ENCODE measurements at places on chromosomes 2 and 18.

DNA sequence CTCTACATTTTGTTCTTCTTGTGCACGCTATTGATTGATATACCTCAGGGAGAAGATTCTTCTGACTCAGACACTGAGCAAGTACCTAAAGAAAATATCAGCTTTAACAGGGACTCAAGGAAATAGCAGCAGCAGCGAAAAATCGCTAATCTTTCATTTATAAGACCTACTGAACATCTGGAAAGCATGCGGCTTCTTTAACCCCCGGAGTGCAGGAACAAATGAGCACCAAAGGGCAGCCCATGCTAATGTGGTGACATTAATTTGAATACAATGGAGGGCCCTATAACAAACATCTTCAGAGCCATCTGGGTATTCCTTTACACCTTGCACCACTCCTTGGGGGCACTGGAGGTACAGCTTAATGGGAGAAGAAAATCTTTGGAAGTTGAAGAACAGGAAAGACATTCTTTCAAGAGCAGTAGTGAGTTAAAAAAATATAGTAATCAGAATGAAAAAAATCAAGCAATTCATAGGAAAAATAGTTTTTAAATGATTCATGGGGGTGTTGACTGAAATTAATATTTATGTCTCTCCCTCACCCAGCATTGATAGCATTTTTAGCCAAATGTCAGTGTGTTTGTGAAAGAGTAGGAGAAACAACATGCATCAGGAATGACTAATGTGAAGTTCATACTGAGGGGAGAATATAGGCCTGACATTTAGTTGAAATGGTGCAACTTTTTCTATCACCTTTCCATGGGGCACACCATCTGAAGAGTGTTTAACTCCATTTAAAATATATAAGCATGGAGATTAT, 281.7 kb downstream of the HRH4 start:
- no peaks in the 10 kb centered on the region for H3K4me1 ChIP-seq
- no peak overlapping the region for H3K27ac ChIP-seq
- H3K4me3 ChIP-seq: no peak overlapping the region

- DNase-seq: peak; percentile 42
- H3K27ac ChIP-seq: peak overlapping the region; percentile 89
- peaks cover 16% of the 10 kb centered on the region for H3K4me1 ChIP-seq
- H3K27me3 ChIP-seq: no peaks in the 10 kb centered on the region
- H3K36me3 ChIP-seq: peaks cover 9% of the 10 kb centered on the region
Observed at GRCh38 chr2:61017003-61017555, 441 bp upstream of the PEX13 start.

DNA sequence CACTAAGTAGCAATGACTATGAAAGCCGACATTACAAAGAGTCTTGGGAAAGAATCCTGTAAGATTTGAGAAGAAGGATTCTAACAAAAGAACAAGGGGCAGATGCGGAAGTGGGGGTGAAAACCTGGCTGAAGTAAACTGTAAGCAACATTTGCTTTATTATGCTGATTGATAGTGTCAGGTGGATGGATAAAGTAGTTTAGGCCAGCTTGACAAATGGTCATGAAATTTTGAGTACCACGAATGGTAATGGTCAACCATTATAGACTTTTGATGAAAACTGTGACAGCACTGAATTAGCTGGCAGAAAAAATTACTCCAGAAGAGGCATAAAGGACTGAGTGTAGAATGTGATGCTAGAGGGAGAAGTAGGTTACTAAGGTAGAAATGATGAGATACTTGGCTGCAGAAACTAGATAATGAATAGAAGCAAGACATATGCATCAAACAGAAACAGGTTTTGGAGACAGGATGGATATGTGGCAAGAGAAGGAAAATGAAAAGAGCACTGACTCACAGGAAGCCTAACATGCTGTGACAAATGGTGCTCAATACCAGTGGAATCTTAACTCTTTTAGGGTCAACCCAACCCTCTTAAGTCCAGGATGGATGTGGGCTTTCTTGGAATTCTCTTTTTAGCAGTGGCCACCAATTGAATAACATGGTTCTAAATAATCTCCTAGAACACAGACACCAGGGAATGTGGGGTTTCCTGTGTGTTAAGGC, 6.8 kb downstream of the THUMPD2 start:
- H3K36me3 ChIP-seq: peaks cover 14% of the 10 kb centered on the region
- no peaks in the 10 kb centered on the region for H3K27me3 ChIP-seq
- H3K4me1 ChIP-seq: peaks cover 42% of the 10 kb centered on the region
- no peak overlapping the region for H3K4me3 ChIP-seq

DNA sequence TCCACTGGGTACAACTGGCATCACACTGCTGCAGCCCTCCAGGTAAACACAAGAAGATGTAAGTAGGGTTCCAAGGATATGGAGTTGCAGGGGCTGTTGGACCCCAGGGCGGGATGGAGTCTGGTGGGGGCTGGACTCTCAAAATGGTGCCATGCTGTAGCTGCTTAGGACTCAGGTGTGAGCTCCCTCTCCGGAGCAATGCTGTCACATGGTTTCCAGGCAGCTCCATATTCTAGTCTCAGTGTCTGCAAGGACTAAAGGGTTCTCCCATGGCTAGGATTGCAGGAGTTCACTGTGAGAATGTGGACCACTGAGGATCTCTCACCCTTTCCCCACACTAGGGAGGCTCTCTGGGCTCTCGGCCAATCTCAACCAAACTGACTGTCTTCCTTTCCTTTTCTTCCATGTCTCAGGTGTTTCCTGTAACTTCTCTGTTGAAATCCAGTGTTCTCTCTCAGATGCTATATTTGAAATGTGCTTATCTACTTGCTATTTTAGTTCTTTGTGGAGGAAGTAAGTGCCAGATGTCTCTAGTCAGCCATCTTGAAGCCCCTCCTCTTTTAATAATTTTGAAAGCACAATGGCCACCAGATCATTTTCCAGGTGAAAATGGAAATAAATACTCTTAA, 57.6 kb downstream of the CCNT2 start:
- peaks cover 31% of the 10 kb centered on the region for H3K27me3 ChIP-seq
- H3K36me3 ChIP-seq: no peaks in the 10 kb centered on the region
- no peak for DNase-seq
- H3K4me3 ChIP-seq: no peak overlapping the region

- H3K4me1 ChIP-seq: no peaks in the 10 kb centered on the region
- H3K27me3 ChIP-seq: no peaks in the 10 kb centered on the region
- H3K4me3 ChIP-seq: no peak overlapping the region
- H3K27ac ChIP-seq: no peak overlapping the region
- no peak for DNase-seq
Observed at GRCh38 chr18:28040716-28041115, 136.2 kb downstream of the CDH2 start.

GRCh38 chr2:135925571-135925970, 49.3 kb upstream of the MCM6 start:
- no peak overlapping the region for H3K4me3 ChIP-seq
- no peak for DNase-seq
- H3K27ac ChIP-seq: peak overlapping the region; percentile 68
- H3K36me3 ChIP-seq: peaks cover 31% of the 10 kb centered on the region
- H3K4me1 ChIP-seq: no peaks in the 10 kb centered on the region
- no peaks in the 10 kb centered on the region for H3K27me3 ChIP-seq

DNA sequence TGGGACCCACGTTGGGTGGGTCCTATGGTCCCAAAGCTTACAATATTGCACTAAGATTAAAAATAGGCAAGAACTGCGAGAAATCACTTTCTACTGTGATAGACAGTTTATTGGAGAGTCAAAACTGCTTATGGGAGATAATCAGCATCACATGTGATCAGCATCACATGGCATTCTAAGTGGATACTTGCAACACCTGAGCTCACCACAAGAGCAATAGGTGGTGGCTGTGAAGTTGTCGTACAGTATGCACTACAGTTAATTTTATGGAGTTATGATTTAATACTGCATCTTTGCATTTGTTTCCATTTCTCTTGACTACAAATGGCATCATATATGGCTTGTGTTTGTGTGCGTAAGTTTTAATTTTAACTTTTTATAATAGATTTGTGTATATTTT, 11.6 kb downstream of the PNO1 start:
- peaks cover 39% of the 10 kb centered on the region for H3K36me3 ChIP-seq
- no peak for DNase-seq
- no peak overlapping the region for H3K4me3 ChIP-seq
- peaks cover 22% of the 10 kb centered on the region for H3K4me1 ChIP-seq
- H3K27ac ChIP-seq: no peak overlapping the region

DNA sequence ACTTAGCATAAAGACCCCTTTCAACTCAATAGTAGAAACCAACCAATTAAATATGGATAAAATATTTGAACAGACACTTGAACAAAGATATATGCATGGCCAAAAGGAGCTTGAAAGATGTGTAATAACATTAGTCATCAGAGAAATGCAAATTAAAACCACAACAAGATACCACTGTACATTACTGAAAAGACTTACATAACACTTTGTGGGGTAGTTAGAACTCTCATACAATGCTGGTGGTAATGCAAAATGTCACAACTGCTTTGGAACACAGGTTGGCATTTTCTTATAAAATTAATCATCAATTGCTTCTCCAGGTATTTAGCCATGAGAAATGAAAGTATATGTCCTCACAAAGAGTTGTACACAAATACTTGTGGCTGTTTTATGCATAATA, 60.7 kb downstream of the TTC27 start:
- H3K36me3 ChIP-seq: peaks cover 3% of the 10 kb centered on the region
- H3K4me3 ChIP-seq: no peak overlapping the region
- H3K27me3 ChIP-seq: no peaks in the 10 kb centered on the region

DNA sequence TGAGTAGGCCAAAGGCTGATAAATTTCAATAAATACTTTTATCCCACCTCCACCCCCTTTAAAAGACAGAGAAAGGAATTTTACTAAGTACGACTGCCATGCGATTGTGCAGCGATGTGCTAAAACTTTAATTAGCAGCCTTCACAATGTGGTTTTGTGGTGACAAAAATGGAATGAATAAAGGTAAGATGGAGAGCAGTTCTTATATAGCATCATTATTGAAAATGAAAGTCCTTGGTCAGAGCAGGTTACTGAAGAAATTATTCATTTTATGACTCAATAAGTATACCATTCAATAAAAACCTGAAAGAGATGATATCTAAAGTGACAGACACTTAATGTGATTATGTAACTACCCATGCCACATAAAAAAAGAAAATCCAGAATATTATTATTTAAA, 33.2 kb upstream of the MTIF2 start:
- H3K27ac ChIP-seq: no peak overlapping the region
- DNase-seq: no peak
- H3K36me3 ChIP-seq: peaks cover 7% of the 10 kb centered on the region
- H3K4me3 ChIP-seq: no peak overlapping the region
- no peaks in the 10 kb centered on the region for H3K27me3 ChIP-seq

- H3K27me3 ChIP-seq: no peaks in the 10 kb centered on the region
- no peak for DNase-seq
- H3K36me3 ChIP-seq: no peaks in the 10 kb centered on the region
- H3K4me1 ChIP-seq: no peaks in the 10 kb centered on the region
Observed at GRCh38 chr2:58598171-58598570, 357.0 kb upstream of the FANCL start.

- no peaks in the 10 kb centered on the region for H3K27me3 ChIP-seq
- H3K4me1 ChIP-seq: peaks cover 18% of the 10 kb centered on the region
- peak overlapping the region; percentile 96 for H3K4me3 ChIP-seq
- H3K27ac ChIP-seq: peak overlapping the region; percentile 98
- peaks cover 11% of the 10 kb centered on the region for H3K36me3 ChIP-seq
Observed at GRCh38 chr2:176002688-176003210, 682 bp upstream of the LNPK start.

DNA sequence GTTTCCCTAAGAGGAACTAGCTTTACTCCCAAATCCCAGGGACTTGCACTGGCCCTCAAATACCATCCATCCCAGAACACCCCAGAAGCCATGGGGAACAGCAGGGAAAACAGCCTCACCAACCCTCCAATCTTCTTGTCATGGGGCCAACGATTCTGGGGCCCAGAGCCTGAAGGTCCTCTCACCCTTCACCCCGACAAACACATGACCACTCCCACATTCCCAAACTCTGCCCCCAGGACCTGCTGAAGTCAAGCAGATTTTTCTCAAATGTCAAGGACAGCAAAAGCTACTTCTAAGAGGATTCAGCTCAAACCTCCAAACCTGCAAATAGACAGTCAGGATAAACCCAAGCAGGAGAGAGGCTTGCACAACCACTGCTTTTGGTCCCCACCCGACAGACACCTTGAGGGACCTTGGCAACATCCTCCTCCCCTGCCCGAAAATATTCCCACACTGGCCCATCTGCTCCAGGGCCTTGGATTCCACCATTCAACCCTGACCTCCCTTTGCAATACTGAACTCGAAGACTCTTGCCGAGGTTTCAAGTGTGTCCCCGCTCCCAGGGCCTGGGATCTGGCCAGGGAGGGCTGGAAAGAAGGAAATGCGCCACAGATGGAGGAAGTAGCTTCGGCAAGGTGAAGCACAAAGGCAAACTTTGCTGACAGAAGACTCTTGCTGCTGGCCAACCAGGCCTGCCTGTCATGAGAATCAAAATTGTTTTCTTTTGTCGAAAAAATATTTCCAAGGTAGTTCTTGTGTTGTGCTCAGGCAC, 143.3 kb downstream of the ZFP36L2 start:
- H3K4me1 ChIP-seq: peaks cover 11% of the 10 kb centered on the region
- peaks cover 6% of the 10 kb centered on the region for H3K36me3 ChIP-seq
- peak overlapping the region; percentile 33 for H3K27ac ChIP-seq
- no peak overlapping the region for H3K4me3 ChIP-seq
- H3K27me3 ChIP-seq: no peaks in the 10 kb centered on the region
- no peak for DNase-seq

DNA sequence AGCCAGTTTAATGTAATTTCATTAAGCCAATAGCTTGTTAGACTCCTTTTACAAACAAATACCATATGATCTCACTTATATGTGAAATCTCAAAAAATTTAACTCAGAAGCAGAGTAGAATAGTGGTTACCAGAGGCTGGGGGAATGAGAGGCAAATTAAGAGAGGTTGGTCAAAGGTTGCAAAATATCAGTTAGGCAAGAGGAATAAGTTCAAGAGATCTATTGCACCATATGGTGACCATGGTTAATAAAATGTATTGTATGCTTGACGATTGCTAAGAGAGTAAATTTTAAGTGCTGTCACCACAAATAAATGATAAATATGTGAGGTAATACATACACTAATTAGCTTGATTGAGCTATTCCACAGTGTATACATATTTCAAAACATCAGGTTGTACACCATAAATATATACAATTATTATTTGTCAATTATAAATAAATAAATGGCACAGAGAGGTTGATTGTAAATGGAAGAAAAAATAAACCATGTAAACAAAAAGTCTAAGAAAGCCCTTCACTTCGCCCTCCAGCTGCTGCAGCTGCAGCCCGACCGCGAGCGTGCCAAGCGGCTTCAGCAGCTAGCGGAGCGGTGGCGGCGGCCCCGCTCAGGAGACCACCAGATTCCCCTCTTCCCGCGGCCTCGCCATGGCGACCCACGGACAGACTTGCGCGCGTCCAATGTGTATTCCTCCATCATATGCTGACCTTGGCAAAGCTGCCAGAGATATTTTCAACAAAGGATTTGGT, 23.0 kb upstream of the ACTR2 start:
- no peak overlapping the region for H3K27ac ChIP-seq
- no peak overlapping the region for H3K4me3 ChIP-seq
- H3K36me3 ChIP-seq: no peaks in the 10 kb centered on the region
- H3K4me1 ChIP-seq: no peaks in the 10 kb centered on the region
- H3K27me3 ChIP-seq: peaks cover 5% of the 10 kb centered on the region
- peak; percentile 24 for DNase-seq

Data from effector memory CD8-positive, alpha-beta T cell (primary cell).